ENCODE measurements at places on chromosomes 12 and 14.

DNA sequence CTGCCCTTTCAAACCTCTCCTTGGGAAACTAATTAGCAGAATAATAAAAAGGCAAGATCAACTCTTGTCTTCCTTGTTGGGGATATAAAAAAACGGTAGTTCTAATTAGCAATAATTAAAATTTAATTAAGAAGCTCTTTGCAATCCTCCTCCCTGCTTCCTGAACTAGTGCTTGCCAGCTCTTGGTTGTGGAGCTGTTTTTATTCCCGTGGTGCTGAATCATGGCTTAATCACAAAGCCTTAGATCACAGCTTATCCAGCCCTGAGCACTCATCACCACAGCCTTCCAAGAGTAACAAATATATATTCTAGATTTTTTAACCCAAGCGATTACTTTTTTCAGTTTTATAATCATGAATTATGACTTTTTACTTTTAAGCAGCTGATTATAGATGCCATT lies 63.2 kb upstream of the INSM2 start:
- peak; percentile 85 for DNase-seq

DNA sequence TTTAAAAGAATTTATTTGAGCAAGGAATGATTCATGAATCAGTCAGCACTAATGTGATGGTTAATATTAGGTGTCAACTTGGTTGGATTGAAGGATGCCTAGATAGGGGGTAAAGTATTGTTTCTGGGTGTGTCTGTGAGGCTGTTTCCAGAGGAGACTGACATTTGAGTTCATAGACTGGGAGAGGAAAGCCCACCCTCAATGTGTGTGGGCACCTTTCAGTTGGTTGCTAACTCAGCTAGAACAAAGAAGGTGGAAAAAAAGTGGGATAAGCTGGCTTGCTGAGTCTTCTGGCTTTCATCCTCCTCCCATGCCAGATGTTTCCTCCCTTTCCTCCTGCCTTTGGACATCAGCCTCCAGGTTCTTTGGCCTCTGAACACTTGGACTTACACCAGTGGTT lies 47.2 kb downstream of the TESPA1 start:
- DNase-seq, result no peak

DNA sequence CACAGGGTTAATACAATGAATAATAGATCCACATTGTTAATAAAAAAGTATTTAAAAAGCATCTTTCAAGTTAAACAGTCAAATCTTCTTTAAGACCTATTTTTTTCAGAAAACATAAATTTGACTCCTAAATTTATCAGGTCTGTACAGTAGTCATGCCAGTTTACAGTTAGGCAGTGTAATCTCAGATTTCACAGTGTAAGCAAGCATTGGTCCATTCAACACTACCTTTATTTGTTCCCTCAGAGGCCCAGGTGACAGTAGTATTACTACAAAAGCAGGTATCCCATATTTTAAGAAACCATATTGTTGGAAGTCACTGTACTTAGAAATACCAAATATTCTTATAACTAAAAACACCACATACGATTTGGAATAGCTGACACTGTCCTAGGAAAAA lies 6.1 kb downstream of the ATP2B1 start:
- peak; percentile 40 for DNase-seq

GRCh38 chr12:22447223-22447622 lies 97.1 kb downstream of the C2CD5 start:
- peak; percentile 65 for DNase-seq

- no peak for DNase-seq
These were observed 38.8 kb downstream of the CDKL1 start for GRCh38 chr14:50357753-50358395.

DNA sequence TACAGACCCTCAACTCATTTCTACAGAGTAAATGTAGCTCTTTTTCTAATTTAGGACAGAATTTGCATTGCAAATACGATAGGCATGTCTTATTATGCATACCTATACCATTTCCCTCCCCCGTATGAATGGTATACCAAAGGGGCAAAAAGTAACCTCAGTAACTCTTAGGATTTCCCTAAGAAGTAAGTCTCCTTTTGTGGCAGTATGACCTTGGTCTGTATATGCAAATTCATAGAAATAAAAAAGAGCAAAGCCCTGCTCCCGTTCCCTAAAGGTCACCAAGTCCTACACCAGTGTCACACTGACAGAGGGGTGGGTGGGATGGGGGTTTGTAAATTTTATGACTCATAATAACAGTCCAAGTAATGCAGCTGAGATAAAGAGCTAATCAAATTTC lies 365.8 kb upstream of the CCDC196 start:
- no peak for DNase-seq

- DNase-seq, result no peak
These were observed 67.3 kb upstream of the VRK1 start for GRCh38 chr14:96729889-96730288.

- DNase-seq, result no peak
These were observed 225.0 kb upstream of the G2E3 start for GRCh38 chr14:30333934-30334333.

- peak; percentile 7 for DNase-seq
These were observed 208.1 kb downstream of the PHLDA1 start for GRCh38 chr12:75823475-75823874.

GRCh38 chr12:110744151-110744571 lies 1.5 kb upstream of the PPP1CC start:
- DNase-seq, result no peak

DNA sequence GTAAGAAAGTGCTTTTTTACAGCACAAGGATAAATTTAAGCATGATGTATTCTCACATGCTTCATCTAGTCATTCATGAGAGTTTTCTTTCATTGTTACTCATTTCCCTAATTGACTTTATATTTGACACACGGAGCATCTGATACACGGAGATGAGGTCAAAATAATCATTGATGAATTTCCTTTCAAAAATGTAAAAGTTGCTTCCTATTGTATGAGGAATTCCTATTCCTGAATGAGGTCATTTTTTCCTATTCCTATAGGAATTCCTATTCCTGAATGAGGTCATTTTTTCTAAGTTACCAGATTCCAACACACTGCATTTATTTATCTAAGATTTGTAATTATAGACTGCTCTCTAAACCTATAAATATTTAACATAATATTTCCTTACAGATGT lies 316.7 kb upstream of the KITLG start:
- DNase-seq, result no peak

DNA sequence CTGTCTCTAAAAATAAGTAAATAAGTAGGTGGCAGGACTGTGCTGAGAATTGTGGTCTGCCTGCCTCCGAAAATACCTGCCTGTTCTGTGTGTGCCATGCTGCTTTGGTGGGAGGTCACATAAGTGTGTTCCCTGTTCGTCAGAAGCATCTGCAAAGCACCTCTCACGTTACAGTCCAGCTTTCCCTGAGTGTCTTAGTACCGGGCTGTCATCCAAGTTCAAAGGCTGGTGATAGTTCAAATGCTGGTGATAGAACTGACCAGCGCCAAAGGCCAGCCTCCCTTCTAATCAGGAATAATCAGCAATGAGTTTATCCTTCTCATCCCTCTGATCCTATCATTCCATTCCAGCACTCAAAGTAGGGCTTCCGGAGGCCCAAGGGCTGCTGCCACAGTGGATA lies 5.6 kb downstream of the CABP1 start:
- DNase-seq, result no peak

DNA sequence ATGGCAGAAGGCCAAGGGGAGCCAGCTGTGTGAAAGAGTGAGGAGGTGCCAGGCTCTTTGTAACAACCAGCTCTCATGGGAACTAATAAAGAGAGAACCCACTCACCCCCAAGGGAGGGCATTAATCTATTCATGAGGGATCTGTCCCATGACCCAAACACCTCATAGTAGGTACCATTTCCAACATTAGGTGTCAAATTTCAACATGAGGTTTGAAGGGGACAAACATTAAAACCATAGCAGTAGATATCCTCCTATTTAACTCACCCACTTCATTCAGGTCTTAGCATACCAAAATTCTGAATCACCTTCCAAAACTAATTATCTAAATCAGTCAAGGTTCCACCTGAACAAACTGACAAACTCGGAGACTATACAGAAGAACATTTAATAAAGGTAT lies 75.3 kb downstream of the PPFIA2 start:
- DNase-seq, result peak; percentile 87

- no peak for DNase-seq
These were observed 76.3 kb upstream of the LMNTD1 start for GRCh38 chr12:25629341-25629740.

Data from NCI-H69 (cell line).